ENCODE measurements at places on chromosomes 4 and X.

DNA sequence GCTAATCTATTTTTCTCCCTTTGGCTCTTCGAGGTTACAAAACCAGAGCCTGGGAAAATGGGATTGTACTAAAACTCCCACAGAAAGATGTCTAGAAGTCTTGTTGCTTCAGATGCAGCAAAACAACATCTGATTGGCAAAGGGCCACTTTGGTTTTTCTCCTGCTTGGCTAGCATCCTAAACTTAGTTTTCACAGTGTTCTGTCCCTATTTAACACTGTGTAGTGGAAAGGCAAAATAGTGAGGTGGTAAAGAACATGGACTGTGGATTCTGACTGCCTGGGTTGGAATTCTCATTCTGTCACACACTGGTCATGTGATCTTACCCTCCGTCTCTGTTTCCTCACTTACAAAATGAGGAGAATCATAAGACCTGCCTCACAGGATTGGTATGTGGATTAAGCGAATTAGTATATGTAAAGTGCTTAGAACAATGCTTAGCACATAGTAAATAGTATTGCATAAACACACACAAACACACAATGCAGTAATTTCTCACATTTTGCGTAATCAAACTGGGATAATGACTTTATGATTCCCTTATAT, 23.5 kb downstream of the TIGD2 start:
- DNase-seq, result peak; percentile 68

- DNase-seq, result no peak
Measured at GRCh38 chr4:8071766-8072165, 86.8 kb downstream of the ABLIM2 start.

GRCh38 chr4:79551555-79551954, 143.5 kb upstream of the GK2 start:
- no peak for DNase-seq

- no peak for DNase-seq
Measured at GRCh38 chrX:23749129-23749528, 6.1 kb upstream of the ACOT9 start.

DNA sequence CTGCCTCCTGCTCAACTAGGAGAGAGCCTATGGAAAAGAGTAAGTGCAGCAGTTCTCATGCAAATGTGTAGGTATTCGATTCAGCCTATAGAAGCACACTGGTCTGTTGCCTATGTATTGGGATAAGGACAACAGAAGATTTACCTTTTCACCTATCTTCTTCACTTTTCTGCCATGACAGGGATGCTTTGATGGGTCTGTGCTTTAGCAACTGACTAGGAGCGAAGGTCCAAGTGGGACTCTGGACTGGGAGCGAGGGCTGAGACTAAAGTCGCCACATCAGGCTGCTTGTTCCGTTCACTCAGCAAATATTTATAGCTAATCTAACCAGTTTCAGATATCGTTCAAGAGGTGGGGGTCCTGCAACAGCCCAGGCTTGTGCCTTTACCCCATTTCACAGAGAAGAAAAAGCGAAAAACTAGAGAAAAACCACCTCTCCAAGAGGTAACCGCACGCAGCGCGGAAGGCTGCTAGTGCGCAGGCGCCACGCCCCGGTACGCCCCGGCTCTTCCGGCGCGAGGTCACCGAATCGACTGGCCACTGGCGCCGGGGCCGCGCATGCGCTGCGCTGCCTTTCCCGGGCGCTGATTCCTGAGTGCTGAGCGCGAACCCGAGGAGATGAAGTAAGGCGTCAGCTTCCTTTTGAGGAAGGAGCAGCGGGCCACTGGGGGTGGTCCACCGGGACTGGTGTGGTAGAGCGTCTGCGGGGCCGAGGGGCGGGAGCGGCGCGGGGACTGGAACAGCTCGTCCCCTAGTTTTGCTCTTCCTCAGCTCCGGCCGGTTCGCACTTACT, at the start of gene RBMX2:
Gene RBMX2 (plus strand): TSS at position 573 of the 793 bp plus-strand sequence. CDS start 46 bp downstream, at position 619.
- DNase-seq, result peak; percentile 45

- no peak for DNase-seq
Measured at GRCh38 chrX:13798184-13798583, 18.7 kb downstream of the GPM6B start.

GRCh38 chrX:137305404-137305803, 260.5 kb upstream of the ZIC3 start:
- no peak for DNase-seq

DNA sequence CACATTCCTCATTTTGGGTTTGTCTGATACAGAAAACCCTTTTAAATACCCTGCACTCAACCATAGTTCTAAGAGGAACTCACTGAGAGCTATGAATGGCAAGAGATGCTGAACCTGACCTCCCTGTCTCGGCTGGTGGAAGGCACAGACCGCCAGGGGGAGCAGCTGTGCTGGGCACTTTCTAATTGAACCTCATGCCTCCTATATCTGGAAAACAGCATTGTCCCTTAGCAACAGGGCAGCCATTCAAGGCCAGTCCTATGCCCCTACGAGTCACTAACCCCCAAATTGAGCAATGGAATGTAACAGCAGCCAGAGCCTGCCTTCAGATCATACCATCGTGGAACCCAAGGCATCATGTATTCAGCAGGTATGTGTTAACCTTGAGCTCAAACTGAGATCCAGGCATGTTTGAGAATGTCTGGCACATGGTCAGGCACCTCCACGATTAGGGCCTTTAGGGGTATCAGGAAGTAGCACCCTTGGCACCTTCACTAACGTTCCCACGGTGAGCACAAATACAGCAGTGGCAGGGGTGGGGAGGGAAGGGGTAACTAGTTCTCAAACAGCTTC, 5.1 kb downstream of the USP27X start:
- DNase-seq, result peak; percentile 37

DNA sequence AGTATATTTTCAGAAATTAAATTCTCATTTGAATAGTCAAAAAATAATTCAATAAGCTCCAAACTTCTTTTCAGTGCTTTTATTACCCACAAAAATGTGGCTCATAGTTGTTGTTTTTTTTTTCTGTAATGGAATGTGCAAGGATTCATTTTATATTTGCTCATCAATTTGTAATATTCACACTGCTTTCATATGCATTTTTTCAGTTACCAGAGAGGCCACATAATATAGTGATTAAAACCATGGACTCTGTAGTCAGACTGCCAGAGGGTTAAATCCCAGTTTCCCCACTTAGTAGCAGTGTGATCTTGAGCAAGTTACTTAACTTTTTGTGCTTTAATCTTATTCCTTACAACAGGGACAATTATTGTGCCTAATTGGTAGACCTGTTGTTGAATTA, 64.5 kb downstream of the FAM9B start:
- no peak for DNase-seq

GRCh38 chr4:41385481-41385880, 128.8 kb downstream of the UCHL1 start:
- DNase-seq, result no peak

GRCh38 chr4:145852256-145852839, 86.3 kb downstream of the ZNF827 start:
- no peak for DNase-seq

DNA sequence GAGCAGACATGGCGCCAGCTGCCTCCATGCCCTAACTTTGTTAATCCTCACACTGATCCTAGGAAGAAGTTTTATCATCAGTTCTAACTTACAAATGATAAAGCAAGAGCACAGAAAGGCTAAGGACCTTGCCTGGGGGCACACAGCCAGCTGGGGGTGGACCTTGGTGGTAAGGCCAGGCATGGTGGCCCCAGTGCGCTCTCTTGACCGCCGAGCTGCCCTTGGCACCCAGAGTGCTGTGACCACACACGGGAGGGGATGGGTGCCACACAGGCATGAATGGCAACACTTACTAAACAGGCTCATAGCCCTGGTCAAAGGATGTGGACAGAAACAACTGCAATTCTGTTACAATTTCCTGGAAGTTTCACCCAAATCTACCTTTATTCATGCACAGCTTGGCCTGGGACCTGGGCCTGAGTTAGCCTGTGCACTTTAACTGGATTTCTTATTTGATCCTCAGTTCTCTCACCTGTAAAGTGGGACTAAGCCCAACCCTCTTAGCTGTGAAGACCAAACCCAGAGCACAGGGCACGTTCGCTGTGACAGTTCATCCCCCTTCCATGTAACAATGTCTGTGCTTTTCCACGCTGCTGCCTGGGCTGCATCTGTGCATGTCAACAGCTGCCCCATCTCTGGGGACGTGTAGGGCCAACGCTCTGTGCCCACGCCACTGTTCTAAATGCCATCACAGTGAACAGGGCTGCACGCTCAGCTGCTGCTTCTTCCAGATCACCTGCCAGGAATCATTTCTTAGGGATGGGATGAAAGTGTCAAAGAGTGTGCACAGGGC, 44.8 kb downstream of the ACOX3 start:
- DNase-seq, result no peak

DNA sequence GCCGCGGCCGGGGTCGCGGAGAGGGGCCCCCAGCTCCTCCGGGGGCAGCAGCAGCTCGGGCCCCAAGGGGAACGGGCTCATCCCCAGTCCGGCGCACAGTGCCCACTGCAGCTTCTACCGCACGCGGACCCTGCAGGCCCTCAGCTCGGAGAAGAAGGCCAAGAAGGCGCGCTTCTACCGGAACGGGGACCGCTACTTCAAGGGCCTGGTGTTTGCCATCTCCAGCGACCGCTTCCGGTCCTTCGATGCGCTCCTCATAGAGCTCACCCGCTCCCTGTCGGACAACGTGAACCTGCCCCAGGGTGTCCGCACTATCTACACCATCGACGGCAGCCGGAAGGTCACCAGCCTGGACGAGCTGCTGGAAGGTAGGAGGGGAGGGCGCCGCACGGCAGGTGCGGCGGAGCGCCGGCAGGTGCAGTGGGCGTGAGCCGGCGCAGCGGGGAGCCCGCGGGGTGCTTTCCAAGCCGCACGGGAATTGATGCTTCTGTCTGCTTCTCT, 886 bp downstream of the DCLK2 start:
- DNase-seq, result no peak

- no peak for DNase-seq
Measured at GRCh38 chr4:7721984-7722551, 217.6 kb downstream of the AFAP1 start.

- no peak for DNase-seq
Measured at GRCh38 chr4:3225071-3225850, 23.7 kb upstream of the MSANTD1 start.

- DNase-seq, result no peak
Measured at GRCh38 chr4:109699553-109700225, 3.6 kb downstream of the CASP6 start.

GRCh38 chrX:123408821-123409737, 225.0 kb downstream of the GRIA3 start:
- no peak for DNase-seq

GRCh38 chrX:29890004-29890403, 325.4 kb upstream of the MAGEB2 start:
- DNase-seq, result no peak

DNA sequence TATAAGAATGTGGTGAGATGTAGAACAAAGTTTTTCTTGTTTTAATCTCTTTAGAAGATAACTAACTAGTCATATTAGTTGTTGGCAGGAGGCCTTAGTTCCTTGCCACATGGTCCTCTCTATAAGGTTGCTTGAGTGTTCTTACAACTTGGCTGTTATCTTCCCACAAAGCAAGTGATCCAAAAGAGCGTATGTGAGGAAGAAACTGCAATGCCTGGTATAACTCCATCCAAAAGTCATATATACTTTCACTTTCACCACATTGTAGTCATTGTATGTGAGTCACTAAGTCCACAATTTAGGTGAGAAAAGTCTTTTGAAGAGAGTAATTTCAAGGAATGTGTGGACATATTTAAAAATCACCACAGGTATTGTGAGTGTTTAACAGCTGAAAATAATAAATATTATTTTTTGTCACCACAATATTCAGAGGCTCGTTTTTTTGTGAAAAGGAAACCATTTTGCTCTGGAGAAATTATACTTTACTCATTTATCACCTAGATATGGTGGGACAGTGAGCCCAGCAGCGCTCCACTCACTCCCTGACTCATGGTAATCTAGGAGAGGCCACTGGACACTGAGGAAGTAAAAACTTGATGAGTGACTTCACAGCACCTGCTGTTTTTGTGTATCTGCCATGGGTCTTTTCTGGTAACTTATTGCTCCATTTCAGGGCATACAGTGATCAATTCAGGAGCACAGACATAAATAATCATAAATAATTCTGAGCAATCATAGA, 369.4 kb upstream of the NDST3 start:
- DNase-seq, result no peak

DNA sequence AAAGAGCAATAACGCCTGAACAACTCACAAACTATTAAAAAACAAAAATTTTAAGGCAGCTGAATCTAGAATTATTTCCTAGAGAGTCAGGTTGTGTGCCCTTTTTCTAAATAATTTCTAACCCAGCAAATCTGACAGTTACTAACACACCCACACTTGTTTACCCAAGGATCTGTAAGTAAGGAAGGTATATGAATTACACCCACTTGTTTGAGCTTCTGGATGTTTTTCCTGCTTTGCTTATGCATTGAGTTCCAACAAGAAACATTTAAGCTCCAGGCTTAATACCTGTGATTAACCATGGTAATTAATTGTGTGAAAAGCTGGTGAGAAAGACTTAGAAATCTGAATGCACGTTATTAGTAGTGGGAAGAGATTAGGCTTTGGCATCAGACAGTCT, 1.5 kb downstream of the NIPAL1 start:
- no peak for DNase-seq

DNA sequence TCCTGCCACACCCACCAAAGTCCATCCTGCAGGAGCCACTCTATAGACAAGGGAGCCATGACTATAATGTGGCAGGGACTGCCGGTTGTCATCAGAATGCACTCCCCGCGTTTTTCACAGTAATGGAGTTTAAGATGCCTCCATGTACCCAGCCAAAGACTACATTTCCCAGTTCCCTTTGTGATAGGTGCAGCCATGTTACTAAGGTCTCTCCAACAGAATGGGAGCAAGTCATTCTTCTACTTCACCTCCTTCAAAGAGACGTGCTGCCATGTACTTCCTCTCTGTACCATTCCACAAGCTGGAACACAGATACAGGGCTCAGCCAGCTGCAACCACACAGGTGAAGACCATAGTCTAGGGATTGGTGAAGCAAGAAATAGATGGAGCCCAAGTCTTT, 126.7 kb downstream of the CORIN start:
- no peak for DNase-seq
